KG1 (cell line): ENCODE measurements at places on chromosomes 7 and 10.

GRCh38 chr10:86356296-86356695 lies 10.3 kb downstream of the GRID1 start:
- no peak for DNase-seq

DNA sequence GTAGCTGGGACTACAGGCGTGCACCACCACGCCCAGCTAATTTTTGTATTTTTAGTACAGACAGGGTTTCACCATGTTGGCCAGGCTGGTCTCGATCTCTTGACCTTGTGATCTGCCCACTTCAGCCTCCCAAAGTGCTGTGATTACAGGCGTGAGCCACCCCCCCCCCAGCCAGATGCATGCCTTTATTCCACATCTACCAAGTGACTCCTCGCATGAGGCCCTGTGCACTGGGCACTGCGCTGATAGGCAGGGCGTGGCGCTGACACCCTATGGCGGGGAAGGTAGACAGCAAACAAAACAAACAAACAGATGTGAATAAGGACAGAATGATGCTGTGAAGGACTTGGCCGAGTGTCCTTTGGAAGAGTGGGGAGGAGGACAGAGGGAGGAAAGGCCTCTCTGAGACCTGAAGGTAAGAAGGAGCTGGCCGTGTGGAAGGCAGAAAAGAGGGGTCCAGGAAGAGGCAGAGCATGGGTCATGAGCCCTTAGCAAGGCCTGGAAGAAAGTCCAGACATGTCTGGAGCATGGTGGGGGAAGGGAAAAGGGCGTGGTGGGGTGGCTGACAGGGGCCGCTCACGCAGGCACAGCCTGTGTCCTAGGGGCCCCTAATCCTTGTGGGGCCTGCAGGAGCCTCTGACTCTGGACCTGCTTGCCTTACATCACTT lies 47.5 kb upstream of the CACUL1 start:
- no peak for DNase-seq

- no peak for DNase-seq
Measured at GRCh38 chr7:49643321-49643720, 130.1 kb upstream of the VWC2 start.

DNA sequence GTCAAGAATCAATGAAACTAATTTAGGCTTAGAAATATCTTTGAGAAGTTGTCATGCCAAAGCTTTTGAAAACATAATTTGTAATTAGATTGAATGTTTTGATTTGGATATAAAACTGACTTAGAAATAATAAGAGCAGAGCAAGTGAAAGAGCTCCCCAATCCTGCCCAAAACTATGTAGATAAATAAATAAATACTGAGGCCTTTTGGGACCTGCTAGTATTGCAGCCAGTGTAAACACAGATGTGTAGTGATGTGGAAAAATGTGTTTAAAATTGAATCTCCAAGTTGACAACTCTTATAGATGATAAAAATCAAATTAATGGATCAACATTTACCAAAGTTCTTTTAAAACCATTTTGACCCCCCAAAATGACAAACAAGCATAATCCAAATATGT lies 896.1 kb downstream of the CNTNAP2 start:
- no peak for DNase-seq

DNA sequence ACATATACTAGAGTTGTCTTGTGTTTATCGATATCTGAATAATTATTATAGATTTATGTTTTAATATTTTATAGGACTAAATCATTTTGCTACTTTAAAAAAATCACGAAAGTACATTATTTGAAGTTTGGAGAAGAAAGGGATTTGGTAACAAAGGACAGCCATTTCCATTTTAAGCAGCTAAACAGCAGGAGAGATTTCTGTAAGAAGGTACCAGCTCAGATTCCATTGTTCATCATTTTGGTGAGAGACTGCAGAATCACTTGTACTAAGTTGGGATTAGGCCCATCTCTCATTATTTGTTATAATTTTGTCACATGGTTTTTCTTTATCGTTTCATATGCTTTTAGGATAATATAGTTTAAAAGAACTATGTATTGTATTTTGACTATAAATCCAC lies 46.7 kb downstream of the PALS2 start:
- no peak for DNase-seq

DNA sequence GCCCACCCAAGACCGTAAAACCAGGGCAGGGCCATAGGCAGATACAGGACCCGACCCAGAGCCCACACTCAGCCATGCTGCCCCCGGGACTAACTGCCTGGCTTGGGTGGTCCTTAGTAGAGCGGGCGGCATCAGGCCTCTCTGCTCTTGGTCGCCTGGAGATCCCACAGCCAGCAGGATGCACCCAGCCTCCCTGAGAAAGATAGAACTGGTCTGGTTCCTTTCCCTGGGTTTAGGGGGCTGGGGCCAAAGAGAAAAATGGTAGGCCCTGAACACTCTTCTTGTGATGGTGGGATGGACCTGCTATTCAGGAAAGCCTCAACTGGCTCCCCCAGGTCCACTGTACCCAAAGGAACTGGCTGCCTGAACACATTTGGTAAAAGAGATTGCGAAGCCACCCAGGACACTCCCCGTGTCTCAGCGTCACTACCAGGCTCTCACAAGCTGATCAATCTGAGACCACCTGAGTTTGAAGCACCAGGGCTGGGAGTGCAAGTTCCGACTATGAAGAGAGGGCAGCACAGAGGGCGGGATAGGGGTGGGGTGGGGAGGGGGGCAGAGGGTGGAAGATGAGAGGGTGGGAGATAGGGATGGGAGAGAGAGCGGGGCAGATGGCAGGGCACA lies 591.5 kb downstream of the DNAJB6 start:
- DNase-seq: no peak

DNA sequence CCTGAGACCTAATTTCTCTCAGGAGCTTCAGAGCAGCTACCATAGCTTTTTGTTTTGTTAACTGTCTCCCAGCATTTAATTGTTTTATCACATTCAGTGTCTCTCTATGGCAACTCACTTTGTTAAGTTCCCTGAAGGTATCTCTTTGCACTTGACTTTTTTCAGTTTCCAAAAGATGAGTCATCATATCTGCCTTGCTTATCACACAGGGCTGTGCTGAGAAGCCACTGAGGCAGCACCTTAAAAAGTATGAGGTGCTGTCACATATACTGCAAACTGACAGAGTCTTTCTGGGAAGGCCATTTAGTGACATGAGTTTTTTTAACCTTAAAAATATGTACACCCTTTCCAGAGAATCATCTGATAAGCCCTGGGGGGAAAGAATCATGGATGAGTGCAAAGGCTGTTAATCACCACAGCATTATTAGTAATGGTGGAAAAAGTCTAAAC lies 56.8 kb downstream of the PPP1R3C start:
- DNase-seq: no peak

DNA sequence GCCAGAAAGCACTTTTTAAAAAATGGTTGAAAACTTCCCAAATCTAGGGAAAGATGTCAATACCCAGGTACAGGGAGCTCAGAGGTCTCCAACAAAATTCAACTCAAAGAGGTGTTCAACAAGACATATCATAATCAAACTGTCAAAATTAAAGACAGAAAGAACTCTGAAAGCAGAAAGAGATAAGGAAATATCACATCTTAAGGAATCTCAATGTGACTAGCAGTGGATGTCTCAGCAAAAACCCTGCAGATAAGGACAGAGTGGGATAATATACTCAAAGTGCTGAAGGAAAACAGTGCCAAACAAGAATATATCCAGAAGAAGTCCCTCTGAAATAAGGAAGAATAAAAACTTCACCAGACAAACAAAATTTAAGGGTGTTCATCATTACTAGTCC lies 13.0 kb upstream of the GSTK1 start:
- no peak for DNase-seq

GRCh38 chr7:28858206-28858605 lies 99.9 kb downstream of the TRIL start:
- no peak for DNase-seq

- DNase-seq: no peak
Measured at GRCh38 chr10:119405520-119405807, 137.1 kb downstream of the RGS10 start.

DNA sequence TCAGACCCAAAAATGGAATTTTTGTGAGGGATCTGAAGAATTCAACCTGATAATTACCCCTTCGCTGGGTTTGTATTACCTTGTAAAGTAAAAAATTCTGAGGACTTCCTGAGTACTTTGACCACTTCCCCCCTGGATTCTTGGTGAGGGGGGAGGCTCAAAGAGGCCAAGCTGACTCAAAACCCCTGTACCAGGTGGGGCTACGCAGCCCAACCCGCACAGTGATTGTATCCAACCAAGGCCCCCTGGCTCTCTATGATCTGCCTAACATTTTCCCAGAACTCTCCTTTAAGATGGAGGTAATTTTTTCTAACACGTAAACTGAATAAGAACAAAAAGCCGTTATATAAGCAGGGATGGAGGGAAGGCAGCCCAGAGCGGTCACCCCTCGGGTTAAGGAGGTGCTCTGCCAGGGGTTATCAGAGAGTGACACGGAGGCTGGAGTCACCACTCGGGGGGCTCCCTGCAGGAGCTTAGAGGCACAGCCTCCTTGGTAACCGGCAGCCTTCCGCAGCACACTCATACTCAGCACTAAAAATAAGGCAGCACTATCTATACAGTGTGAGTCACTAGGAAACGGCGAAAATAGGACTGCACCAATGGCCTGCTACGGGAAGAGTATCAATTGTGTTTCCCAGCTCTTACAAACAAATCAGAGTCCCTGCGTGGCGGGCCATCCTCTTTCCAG lies 255.4 kb downstream of the ELMO1 start:
- no peak for DNase-seq

DNA sequence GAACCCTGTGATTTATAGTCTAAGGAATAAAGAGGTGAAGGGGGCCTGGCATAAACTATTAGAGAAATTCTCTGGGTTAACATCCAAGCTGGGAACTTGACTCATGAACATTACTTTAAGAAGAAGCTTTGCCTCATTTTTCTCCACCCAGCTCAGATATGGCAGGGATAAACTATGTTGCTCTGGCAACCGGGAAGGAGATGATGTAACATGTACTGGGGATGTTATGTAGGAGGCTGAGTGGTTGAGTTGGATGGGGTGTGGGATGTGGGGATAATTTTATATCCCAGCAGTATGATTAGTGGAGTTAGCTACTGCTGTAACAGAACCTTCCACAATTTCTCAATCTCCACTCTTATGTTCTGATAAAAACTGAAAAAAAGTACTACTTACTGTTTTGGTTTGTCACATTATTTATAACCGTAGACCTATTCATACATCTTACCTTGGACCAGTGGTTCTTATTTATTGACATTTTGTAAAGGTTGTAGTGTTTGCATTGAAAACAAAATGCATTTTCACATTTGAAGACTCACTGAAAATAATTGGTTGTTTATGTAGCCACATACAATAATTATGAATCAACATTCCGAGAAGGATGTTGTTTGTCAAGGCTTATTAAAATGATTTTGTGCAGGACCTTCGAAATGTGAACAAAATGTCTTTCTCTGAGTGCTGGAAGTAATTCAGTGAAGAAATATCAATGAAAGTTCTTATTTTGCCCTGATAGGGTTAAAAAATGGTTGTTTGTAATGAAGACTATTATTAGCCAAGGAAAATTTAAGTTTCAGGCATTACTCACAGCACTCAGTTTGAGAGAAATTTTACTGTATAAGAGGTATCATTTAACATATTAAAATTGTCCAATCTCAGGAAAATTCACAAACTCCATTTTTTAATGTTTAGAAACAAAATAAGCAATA lies 1.3 kb downstream of the OR2F2 start:
- DNase-seq: no peak

DNA sequence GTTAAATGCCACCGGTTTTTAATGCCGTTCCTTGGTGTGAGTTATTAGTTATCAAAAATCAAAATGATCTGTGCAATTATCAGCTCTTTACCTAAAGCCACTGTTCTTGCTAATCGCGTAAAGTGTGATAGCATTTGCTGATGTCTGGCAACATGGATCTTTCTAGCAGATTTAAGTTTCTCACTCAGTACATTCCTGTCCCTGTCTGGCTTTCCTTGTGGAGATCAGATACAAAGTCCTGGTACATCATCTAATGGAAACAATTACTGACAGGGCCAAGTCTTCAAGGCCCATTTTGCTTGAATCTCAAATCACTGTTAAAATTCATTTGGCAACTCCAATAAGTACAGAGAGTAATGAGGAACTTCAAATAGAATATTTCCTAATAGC lies 755.7 kb downstream of the AUTS2 start:
- no peak for DNase-seq

- DNase-seq: no peak
Measured at GRCh38 chr7:42091461-42092291, 145.3 kb downstream of the GLI3 start.

DNA sequence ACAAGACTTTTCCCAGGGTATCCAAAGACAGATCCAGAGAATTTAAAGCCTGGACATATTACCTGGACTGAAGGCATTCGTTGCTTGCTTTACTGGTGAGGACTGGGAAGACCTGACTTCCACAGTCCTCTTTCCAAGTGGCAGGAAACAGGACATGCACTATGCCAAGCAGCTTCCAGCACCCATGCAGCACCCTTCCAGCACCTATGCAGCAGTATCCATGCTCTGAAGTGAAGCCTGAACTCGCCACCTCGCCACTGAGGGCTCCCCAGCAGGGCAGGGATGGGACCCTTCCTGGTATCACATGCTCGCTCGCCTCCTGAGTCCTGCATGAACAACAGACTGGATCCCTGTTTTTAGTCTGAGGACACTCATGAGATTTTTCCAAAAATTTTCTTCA lies 189.9 kb upstream of the KLF14 start:
- DNase-seq: no peak

DNA sequence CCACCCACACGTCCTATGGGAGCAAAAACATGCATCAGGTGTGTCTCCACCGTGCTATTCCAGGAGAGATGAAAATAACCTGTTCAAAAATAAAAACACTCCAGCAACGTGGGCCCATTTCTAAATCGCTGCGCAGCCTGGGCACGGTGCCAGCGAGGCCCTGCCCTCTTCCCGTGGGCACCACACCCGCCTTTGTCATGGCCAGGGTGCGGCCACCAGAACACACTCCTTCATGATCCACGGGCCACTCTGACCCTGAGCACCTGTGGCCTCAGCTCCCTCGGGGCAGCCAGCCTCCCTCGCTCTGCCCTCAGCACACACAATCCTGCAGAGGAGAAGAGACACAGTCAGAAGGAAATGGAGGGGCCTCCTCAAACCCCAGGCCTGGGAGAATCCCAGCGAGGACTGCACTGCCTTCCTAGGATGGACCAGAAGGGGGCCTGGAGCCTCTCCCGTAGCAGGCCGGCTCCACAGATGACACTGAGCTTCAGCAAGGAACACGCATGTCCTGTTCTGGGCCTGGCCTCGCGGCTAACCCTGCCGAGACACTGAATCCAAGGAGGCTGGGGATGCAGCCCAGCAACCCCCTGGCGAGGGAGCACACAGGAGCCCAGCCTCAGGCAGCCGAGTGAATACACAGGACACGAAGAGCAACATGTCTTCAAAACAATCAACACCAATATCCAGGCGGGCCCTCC lies 169.0 kb downstream of the MAD1L1 start:
- DNase-seq: no peak
